HepG2 (cell line): ENCODE measurements at places on chromosomes 5 and 9. TPM values are rescaled to one million over a fixed set of nuclear protein-coding genes. Genes with fewer than 3 reads are reported as not detected.

- no peak for DNase-seq
Observed at GRCh38 chr5:54663866-54664265, 146.3 kb downstream of the SNX18 start.

DNA sequence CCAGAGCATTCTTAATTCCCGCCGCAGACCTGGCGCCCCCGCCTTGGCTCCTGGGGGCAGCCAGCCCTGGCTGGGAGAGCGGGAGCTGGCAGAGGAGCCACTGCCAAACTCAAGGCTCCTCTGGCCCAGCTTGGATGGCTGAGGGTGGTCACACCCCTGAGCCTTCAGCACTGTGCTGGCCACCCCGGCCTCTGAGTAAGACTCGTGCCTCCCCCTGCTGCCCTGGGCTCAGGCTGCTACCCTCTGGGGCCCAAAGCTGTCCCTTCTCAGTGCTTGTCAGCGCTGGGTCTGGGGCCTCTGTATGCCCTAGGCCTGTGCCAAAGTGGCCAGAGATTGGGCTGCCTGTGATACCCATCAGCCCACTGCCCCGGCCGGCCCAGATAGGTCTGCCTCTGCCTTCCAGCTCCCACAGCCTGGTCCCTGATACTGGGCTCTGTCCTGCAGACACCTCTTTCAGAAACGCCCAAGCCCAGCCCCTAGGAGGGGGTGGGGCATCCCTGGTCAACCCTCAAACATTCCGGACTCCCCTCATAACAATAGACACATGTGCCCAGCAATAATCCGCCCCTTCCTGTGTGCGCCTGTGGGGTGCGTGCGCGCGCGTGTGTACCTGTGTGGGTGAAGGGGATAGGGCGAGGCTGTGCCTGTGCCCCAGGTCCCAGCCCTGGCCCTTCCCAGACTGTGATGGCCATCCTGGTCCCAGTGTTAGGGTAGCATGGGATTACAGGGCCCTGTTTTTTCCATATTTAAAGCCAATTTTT lies 4.4 kb upstream of the PRR7 start:
- no peak for DNase-seq

DNA sequence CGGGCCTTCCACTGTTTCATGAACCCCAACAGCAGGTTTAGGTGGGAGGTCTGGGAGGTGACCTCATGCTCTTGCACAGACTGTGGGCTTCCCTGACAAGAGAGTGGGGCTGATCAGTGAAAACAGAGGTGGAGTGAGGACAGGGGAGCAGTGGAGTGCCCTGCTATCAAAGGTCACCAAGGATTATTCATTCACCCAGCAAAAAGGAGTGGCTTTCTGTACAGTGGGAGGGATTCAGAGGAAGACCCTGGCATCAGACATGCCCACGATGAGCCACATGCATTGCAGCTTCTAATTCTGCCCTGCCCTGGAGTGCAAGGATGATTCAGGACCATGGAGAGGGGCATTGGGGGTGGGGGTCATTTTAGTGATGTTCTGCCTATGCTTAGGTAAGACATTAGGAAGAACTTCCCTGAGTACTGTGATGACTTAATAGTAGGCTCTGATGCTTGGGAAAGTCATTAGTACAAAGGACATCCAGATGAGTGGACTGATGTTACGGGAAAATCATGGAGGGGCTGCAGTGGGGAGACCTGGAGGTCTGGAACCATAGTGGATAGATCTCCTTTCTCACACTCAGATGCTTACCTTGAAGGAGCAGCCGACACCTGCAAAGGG lies 12.8 kb downstream of the TRAF1 start:
- DNase-seq: no peak

GRCh38 chr9:97868859-97869258 lies 15.8 kb downstream of the FOXE1 start:
- no peak for DNase-seq

- DNase-seq: no peak
Observed at GRCh38 chr5:138148811-138149210, 9.6 kb upstream of the NME5 start.

The EIF4E1B gene
- not detected in 2 replicates for total RNA-seq

The DDX4 gene
- not detected in 2 replicates for total RNA-seq
